ENCODE measurements at places on chromosomes 11 and 22.

- no peak for DNase-seq
These were observed 702 bp upstream of the KCNJ4 start for GRCh38 chr22:38455530-38456271.

DNA sequence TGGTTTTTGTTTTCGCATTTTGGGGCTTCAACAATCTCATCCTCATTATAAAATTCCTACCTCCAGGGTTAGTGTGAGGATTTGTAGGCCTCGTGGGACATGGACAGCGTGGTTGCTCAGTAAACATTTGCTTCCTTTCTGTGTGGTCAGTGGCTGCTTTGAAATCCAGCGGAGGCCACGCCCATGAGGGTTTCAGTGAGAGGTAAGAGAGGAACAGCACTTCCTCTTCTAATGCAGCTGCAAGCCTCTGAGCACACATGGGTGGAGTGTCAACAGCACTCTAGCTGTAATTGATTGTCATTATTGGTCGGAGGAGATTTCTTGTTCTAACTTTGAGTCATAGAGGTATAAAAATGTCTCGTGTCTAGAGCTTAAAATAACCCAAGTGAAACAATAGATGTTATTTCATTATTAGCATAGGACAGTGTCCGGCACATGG lies 6.0 kb upstream of the ARHGAP42 start:
- no peak for DNase-seq

- no peak for DNase-seq
These were observed 5.7 kb downstream of the TMEM184B start for GRCh38 chr22:38267086-38267485.

GRCh38 chr22:19086417-19086816 lies 35.8 kb downstream of the DGCR2 start:
- DNase-seq, result no peak

DNA sequence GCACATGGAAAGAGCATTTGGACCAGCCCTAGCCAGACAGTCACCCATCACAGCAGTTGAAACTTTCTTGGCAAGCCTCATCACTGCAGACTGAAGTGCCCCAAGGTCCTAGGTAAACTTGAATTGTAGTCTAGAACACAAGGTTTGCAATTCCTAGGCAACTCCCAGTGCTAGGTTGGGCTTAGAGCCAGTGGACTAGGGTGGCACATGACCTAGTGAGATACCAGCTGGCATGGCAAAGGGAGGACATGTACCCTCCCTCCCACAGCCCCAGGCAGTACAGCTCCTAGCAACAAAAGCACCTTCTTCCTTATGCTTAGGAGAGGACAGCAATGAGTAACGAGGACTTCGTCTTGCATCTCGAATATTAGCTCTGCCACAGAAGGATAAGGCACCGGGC lies 889.5 kb downstream of the JRKL start:
- no peak for DNase-seq

All from NCI-H524 treated with DMSO at 0.1 percent for 48 hours (cell line).